ENCODE measurements at places on chromosomes 3 and 15.

DNA sequence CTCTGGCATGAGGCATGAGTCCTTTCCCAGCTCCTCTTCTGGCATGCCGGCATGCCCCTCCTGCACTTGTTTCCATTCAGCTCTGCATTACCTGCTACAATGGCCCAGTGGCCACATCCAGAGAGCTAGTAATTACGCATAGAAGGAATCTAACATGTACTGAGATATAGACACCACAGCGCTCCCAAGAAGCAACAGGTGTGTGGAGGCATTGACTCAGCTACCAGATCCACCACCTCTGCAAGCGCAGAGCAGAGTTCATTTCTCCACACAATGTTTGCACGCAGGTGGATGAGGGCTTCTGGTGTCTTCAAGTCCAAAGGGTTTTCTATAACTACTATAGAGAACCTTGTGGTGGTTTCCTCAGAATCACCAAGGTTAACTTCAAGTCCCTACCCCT, 4.2 kb downstream of the MOBP start:
- no peak for DNase-seq

DNA sequence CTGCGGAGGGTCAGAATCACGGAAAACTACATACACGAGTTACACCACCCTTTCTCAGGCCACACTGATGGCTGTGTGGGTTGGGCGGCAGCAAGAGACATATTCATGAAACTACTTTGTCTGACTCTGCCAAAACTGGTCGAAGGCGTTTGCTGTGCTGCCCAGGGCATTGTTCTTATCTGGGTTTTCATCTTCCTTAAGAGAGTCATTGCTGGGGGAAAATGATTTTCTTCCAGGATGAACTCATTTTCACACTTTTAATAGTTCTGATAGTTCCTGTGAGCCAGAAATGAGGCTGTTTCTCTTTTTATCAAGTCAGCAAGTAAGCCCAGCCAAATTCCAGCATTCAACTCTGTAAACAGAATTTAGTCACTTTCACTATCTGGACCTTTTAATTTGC, 47.6 kb downstream of the TRIM71 start:
- no peak for DNase-seq

- DNase-seq: no peak
Measured at GRCh38 chr15:39939487-39940452, 5.9 kb downstream of the EIF2AK4 start.

DNA sequence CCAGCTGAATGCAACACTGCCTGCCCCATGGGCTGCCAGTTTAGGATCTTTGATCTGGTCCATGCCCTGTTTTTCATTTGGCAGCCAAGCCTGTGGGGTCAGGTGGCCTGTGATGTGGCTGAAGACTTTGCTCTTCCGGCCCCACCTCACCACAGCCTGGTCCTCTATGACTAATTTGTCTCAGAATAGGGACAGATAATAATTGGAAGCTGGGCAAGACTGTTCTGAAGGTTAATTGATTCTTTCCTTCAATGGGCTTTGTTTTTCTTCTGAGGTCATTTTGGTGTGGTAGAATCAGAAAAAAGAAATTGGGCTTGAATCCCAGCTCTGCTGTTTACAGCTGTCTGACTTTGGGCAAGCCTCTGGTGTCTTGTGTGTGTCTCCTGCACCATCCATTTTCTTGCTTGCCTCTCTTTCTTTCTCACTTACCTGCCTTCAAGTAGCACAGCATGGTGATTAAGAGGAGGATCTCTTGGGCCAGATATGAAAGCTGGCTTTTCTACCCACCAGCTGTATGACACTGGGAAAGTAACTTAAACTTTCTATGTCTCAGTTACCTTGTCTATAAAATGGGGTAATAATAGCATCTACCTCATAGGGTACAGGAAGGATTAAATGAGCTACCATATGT, 24.2 kb downstream of the ABHD2 start:
- DNase-seq: peak; percentile 11

DNA sequence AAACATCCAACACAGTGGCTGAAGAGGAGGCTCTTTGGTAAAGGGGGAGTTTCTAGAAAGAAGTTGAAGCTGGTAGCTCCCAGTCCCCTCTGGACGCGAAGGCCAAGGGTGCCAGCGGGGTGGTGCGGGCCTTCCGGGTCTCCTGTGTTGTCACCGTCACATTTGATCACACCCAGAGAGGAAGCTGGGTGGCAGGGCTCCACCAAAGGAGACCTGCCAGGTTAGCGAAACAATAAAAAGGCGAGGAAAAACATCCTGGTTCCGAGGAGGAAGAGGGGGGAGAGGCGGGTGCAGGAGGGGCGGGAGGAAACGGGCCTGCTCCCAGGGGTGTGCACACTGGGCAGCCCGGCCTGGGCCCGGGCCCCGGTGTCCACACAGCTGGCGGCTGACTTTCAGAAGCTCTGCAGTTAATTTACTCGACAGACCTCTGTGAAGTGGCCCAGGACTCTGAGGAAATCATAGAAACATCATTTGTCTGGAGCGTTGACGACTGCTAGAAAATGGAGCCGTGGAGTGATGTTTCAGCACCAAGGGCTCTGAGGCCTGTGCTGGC, 12.1 kb downstream of the HEG1 start:
- DNase-seq: no peak

DNA sequence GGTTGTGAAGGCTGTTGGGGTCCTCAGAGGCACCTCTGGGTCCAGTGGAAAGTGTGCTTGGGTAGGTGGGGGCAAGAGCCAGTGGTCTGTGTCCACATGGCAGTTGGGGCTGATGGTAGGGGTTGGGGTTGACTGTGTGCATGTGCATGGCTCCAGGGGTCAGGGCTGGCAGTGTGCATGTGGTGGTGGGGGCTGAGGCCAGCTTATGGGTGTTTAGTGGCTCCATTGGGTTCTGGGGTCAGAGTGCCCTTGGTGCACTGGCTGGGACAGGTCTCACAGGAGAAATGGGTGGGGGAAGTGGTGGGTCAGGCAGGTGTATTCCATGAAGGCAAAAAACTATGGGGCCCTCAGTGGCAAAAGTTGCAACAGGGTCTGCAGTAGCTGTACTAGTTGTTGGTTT, 97.9 kb downstream of the EDEM1 start:
- DNase-seq: no peak

DNA sequence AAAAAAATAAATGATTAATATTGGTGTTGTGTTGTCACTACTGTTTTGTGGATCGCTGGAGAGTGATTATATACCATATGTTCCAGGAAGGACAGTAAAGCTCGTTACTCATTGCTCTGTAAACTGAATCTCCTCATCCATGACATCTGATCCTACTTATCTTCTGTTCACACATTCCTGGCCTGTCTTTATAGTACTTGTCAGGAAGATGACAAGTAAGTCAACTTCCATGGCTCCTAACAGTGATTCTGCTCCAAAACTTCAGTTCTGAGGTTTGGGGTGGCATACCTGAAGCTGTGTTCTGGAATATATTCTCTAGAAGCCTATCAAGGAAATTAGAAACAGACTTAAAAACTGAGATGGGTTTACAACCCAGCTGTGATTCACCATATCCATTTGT, 288.9 kb downstream of the ZBBX start:
- DNase-seq: no peak

GRCh38 chr3:143120716-143121240, 1.2 kb downstream of the CHST2 start:
- DNase-seq: peak; percentile 53

- no peak for DNase-seq
Measured at GRCh38 chr3:40895109-40895508, 304.2 kb upstream of the CTNNB1 start.

Measured in AG08395 (cell line).